Suprapubic skin (tissue), 4 donors: ENCODE measurements at places on chromosomes 4 and X.

DNA sequence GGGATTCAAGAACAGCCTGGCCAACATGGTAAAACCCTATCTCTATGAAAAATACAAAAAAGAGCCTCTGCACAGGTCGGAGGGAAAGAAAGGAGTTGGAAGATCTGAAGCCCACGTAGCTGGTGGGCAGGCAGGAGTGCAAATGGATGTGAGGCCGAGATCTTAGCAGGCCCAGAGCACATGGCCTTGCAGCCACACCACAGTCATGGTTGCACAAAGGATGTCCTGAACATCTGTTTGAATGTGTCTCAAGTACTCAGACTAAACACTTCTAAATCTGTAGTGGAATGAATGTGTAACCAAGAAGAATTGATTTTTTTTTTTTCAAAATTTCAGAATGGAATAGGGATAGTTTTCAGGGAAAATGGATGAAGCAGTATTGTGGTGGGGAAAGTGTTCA lies 10.8 kb downstream of the CA5B start:
- peaks cover 12% of the 10 kb centered on the region for H3K4me1 ChIP-seq
- no peaks in the 10 kb centered on the region for H3K27me3 ChIP-seq
- H3K36me3 ChIP-seq: no peaks in the 10 kb centered on the region
- no peak for DNase-seq

DNA sequence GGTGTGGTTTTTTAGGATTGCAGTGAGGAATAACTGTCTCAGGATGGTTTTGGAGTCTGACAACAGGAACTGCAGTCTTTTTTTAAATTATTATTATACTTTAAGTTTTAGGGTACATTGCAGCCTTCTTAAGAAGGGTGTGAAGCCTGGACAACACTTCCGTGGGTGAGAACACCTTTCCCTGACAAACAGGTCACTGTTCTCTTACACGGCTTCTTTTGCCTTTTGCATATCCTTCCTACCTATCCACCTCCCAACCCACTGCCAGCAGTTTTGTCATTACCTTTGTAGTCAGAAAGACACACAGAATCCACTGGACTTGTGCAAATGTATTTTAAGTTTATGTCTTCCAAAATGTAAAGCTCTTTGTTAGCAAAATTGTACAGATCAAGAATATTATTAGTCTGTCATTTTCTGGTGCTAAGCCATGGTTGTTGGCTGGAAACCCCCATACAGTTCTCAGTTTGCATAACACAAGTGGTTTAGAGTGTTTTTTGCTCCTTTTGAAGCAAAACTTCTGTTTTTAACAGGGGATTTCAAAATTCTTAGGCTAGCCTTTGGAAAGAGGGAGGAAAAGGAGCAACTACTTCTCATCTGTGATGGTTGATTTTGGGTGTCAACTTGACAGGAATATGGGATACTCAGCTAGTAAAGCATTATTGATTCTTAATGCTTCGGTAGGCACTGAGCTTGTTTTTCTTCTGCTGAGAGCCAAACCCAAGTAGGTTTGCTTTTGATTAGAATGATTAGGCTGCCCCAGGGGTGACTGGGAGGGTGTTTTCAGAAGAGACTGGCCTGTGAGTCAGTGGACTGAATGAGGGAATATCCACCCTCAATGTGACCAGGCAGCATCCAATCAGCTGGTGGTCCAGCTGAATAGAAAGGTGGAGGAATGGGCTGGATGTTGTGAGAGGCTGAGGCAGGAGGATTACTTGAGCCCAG lies 29.4 kb upstream of the KLHL2 start:
- no peaks in the 10 kb centered on the region for H3K27me3 ChIP-seq
- H3K4me3 ChIP-seq: no peak overlapping the region
- no peaks in the 10 kb centered on the region for H3K4me1 ChIP-seq
- H3K27ac ChIP-seq: no peak overlapping the region

DNA sequence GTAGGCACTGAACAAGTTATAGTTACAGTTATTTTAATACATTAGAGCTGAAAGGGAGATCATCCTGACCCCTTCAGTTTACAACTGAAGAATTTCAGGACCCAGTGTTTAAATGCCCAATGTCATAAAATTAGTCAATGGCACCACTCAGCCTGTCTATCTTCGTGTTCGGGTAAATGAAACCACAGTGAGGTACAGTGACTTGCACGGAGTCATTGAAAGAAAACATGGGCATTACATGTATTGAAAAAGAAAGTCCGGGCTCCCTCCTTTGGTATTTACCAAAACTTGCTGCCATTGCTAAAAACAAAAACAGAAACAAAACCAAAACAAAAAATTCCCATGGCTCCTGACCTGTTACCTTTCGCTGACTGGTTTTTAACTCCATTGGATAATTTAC lies 131.7 kb downstream of the SH2D1A start:
- no peak overlapping the region for H3K27ac ChIP-seq
- no peaks in the 10 kb centered on the region for H3K4me1 ChIP-seq
- no peaks in the 10 kb centered on the region for H3K36me3 ChIP-seq
- no peak overlapping the region for H3K4me3 ChIP-seq
- no peaks in the 10 kb centered on the region for H3K27me3 ChIP-seq

DNA sequence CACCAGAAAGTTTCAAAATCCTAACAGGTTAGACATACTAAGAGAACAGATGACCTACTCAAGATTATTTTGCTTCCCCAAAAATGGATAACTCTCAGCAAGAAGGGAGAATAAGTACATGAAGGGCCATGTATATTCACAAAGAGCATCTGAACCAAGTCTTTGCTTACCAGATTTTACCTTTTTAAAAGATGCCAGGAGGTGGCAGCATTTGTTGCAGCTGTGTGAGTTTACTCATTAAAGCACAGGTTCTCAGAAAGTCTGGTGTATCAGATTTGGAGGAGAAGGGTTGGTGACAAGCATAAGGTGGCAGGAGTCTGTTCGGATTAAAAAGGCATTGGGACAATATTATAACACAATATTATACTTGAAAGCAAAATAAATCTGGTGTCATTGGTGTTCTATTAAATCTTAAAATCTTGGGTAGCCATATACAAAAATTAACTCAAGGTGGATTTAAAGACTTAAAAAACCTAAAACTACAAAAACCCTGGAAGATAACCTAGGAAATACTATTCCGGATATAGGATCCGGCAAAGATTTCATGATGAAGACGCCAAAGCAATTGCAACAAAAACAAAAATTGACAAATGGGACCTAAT lies 51.3 kb upstream of the NFKB1 start:
- H3K4me1 ChIP-seq: peaks cover 1% of the 10 kb centered on the region
- no peak overlapping the region for H3K27ac ChIP-seq
- no peaks in the 10 kb centered on the region for H3K27me3 ChIP-seq
- H3K36me3 ChIP-seq: no peaks in the 10 kb centered on the region
- no peak overlapping the region for H3K4me3 ChIP-seq
- DNase-seq: no peak

DNA sequence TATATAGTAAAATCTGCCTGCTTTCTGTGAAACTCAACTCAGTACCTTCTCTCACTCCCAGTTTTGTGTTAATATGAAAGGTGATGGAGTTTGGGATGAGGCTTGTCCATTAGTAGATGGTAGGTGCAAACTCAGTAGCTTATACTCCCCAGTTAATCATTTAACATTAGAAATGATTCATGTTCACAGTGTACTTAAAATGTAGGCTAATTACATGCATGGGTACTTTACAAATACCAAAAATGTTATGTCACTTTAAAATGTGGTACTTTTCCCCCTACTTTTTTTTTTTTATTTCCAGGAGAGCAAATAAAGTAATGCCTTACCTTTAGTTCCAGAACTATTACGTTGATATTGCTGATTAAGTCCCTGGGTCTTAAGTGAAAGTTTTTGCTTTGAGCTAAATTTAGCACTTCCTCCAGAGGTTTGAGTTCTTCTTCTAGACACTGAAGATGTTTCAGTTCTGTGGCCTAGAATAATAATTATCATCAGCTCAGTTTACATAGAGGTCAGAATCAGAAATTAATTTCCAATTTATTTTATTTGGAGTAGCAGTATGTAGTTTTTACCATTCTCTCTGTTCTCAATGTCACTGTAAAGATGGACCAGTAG lies 3.0 kb downstream of the IL2 start:
- H3K27me3 ChIP-seq: no peaks in the 10 kb centered on the region
- H3K27ac ChIP-seq: no peak overlapping the region
- no peak overlapping the region for H3K4me3 ChIP-seq

GRCh38 chr4:162793571-162793970 lies 373.1 kb downstream of the NAF1 start:
- H3K27ac ChIP-seq: no peak overlapping the region
- H3K4me3 ChIP-seq: no peak overlapping the region
- H3K27me3 ChIP-seq: no peaks in the 10 kb centered on the region
- H3K36me3 ChIP-seq: no peaks in the 10 kb centered on the region
- DNase-seq: no peak
- no peaks in the 10 kb centered on the region for H3K4me1 ChIP-seq

- H3K27me3 ChIP-seq: no peaks in the 10 kb centered on the region
- H3K27ac ChIP-seq: no peak overlapping the region
- DNase-seq: no peak
- H3K4me3 ChIP-seq: no peak overlapping the region
- H3K36me3 ChIP-seq: no peaks in the 10 kb centered on the region
- no peaks in the 10 kb centered on the region for H3K4me1 ChIP-seq
Observed at GRCh38 chrX:84487365-84488353, 14.6 kb downstream of the HDX start.

- H3K4me1 ChIP-seq: no peaks in the 10 kb centered on the region
- H3K27ac ChIP-seq: no peak overlapping the region
- no peaks in the 10 kb centered on the region for H3K27me3 ChIP-seq
- no peaks in the 10 kb centered on the region for H3K36me3 ChIP-seq
- no peak for DNase-seq
- no peak overlapping the region for H3K4me3 ChIP-seq
Observed at GRCh38 chr4:73770917-73771316, 30.5 kb downstream of the CXCL8 start.
